Activated naive CD4-positive, alpha-beta T cell treated with anti-CD3 and anti-CD28 coated beads for 36 hours (primary cell): ENCODE measurements at places on chromosomes 4 and X. TPM values are rescaled to one million over a fixed set of nuclear protein-coding genes. Genes with fewer than 3 reads are reported as not detected.

GRCh38 chr4:99979872-99980271, 29.8 kb upstream of the H2AZ1 start:
- no peak for DNase-seq
- H3K36me3 ChIP-seq, result no peaks in the 10 kb centered on the region
- no peaks in the 10 kb centered on the region for H3K4me1 ChIP-seq
- no peak overlapping the region for H3K27ac ChIP-seq

- no peaks in the 10 kb centered on the region for H3K4me1 ChIP-seq
- H3K27ac ChIP-seq, result no peak overlapping the region
- H3K4me3 ChIP-seq, result no peak overlapping the region
- no peaks in the 10 kb centered on the region for H3K36me3 ChIP-seq
- DNase-seq, result no peak
- H3K27me3 ChIP-seq, result no peaks in the 10 kb centered on the region
Measured at GRCh38 chr4:113222471-113222870, 173.0 kb downstream of the ANK2 start.

GRCh38 chr4:125101719-125102118, 213.0 kb upstream of the FAT4 start:
- no peaks in the 10 kb centered on the region for H3K27me3 ChIP-seq
- no peak overlapping the region for H3K4me3 ChIP-seq
- H3K36me3 ChIP-seq, result no peaks in the 10 kb centered on the region
- H3K27ac ChIP-seq, result no peak overlapping the region

DNA sequence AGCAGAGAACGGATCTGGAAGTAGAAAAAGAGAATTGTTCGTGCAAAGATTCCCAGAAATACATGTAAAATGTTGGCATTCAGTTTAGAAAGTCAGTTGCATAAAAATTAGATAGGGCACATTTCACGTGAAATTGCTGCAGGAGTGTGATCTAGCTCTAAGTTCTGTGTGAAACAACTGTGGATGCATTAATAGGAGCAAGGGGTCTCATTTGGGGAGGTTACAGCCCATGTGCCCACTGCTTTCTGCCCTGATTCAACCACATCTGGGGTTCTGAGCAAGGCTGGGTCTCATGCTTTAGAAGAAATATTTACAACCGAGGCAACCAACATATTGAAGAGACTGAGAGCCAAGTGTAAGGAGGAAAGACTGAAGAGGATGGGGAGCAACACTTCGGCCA, 639.0 kb downstream of the BCOR start:
- no peaks in the 10 kb centered on the region for H3K36me3 ChIP-seq
- H3K4me1 ChIP-seq, result peaks cover 2% of the 10 kb centered on the region
- no peak for DNase-seq
- no peaks in the 10 kb centered on the region for H3K27me3 ChIP-seq
- H3K4me3 ChIP-seq, result no peak overlapping the region

DNA sequence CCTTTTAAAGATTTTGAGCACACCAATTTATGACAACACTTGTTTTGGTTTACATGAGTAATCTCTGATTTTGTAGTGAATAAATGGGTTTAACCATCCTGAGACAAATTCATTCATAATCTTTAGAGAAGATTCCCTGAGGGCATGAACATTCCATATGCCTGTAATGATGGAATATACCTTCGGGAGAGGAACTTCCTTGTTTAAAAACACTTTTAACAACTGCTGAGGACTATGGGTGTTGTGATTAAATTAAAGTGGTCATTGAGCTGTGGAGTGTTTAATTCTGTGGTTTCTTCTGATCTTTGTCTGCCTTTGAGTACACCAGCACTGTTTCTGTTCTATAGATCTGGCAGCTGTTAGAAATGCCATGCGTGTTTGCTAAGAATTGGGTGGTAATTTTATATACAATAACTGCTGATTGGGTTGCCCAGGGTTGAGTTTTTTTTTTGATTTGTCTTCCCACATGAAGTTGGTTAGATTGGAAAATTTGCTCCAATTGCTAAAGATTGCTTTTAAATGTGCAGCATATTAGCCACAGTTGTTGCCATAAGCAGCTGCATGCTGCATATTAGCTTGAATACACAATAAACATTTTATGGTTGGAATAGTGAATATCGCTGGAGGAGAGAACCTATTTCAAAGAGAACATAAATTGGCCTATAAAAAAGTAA, 86.8 kb downstream of the DCLK2 start:
- no peak overlapping the region for H3K4me3 ChIP-seq
- no peak overlapping the region for H3K27ac ChIP-seq
- H3K36me3 ChIP-seq, result no peaks in the 10 kb centered on the region
- H3K4me1 ChIP-seq, result no peaks in the 10 kb centered on the region

- H3K27me3 ChIP-seq, result no peaks in the 10 kb centered on the region
- H3K4me3 ChIP-seq, result no peak overlapping the region
Measured at GRCh38 chr4:95118497-95118896, 360.7 kb downstream of the BMPR1B start.

- H3K4me1 ChIP-seq, result no peaks in the 10 kb centered on the region
- no peak overlapping the region for H3K27ac ChIP-seq
- no peak overlapping the region for H3K4me3 ChIP-seq
- no peak for DNase-seq
Measured at GRCh38 chrX:21699136-21699535, 41.0 kb upstream of the KLHL34 start.

DNA sequence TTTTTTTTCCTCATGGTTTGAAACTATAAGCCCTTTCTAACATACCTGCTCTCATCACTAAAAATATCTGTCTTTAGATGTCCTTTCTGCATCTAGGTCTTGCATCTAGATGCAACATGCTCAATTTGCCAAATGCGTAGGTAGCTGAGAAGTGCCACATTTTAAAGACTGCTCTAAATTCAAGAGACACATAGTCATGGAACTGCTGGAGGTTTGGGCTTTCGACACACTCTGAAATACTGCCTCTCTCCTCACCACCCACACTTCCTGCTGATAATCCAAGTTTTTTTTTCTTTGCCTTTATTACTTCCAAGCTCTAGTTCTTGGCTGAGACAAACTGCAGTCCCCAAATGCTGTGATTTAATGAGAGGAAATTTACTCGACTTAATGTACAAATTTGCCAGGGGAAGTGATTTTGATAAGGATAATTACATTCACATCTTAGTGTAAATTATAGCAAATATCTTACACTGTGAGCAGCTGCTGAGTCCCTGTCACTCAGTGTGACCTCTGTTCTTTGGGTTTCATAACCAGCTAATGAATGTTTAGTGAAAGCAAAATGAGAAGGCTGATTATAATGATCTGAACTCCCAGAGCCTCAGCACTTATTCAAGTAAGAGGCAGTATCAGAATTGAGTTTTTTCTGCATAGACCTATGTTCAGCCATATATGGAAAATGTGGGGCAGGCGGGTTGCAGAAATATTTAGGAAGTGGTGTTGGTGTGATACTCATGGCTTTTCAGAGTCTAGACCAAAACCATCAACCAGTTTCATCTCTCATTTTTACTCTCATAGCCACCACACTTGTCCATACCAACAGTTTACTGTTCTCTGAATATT, 31.3 kb downstream of the DRD5 start:
- H3K4me3 ChIP-seq, result no peak overlapping the region
- H3K27me3 ChIP-seq, result peaks cover 29% of the 10 kb centered on the region
- no peak overlapping the region for H3K27ac ChIP-seq
- H3K4me1 ChIP-seq, result peaks cover 5% of the 10 kb centered on the region

DNA sequence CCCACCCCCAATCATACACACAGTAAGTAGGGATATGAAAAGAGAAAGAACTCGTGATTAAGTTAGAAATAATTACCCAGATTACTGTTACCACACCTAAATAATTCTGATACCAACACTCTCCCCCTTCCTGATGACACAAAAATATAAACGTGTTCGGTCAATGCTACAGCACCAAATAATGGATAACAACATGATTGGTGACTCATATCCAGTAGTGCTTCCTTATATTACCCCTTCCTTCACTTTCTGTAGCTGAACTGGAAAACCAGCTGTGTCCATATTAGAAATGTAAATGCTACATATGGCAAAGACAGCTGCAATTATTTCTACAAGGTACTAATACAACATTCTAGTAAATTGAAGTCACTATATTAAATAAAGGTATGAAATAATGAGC, 20.8 kb downstream of the EIF4E start:
- no peak for DNase-seq
- H3K4me3 ChIP-seq, result no peak overlapping the region
- H3K4me1 ChIP-seq, result peaks cover 60% of the 10 kb centered on the region
- H3K27me3 ChIP-seq, result no peaks in the 10 kb centered on the region

- H3K36me3 ChIP-seq, result no peaks in the 10 kb centered on the region
- no peak overlapping the region for H3K27ac ChIP-seq
- no peak overlapping the region for H3K4me3 ChIP-seq
- H3K4me1 ChIP-seq, result no peaks in the 10 kb centered on the region
- H3K27me3 ChIP-seq, result no peaks in the 10 kb centered on the region
Measured at GRCh38 chr4:136803433-136803832, 728.9 kb downstream of the PCDH18 start.

Gene NDST4
- total RNA-seq, result not detected
